ENCODE measurements at places on chromosomes 3 and 15.

DNA sequence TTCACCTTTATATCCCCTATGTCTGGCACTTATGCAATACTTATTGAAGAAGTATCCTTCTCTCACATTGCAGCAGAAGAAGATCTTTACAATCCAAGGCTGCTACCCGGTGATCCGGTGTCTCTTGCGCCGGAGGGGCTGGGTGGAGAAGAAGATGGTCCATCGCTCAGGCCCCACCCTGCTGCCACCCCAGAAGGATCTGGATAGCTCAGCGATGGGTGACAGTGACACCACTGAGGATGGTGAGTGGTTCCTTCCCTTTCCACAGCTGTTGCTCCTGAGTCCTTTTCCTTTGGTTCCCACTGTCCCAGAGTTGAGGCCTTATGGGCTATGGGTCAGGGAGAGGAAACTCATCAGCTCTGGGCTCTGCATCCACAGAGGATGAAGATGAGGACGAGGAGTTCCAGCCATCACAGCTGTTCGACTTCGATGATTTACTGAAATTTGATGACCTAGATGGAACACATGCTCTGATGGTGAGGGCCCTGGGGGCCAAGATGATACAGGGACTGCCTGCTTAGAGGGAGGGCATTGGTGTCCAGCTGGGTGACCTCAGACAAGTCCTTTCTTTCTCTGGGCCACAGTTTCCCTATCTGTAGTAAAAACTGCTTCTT lies 2.9 kb downstream of the TTLL3 start:
- DNase-seq, result no peak

DNA sequence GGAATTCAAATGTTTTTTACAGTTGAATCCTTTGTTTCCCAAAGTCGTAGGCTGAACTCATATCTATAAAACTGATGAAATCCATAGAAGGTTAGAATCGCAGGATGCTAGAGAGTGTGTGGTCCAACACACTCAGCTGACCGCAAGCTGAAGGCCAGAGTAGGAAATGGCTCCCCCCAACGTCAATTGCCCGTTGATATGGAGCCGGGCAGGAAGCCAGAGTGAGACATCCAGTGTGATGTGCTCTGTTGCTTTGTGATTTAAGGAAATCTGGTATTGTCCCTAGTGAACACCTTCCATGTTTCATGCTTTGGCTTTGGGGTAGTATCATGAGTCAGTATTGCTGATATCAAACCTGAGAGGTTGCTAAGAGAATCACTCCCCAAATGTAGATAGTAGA lies 5.8 kb upstream of the MEX3B start:
- DNase-seq, result no peak

DNA sequence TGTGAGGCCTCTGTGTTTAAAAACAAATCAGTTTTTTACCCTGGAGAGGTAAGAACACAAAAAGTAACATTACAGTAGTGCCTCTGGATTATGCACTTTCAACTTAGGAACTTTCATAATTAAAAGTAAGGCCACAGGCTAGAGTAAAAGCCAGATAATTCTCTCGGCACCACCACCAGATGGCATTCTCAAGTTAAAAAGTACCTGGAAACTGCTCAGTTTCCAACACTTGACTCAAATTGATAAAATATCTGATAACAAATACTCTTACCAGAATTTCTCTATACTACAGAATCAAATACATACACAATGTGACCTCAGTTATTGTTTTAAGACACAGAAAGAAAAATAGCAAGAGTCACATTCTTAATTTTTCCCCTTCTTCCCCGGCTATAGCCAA lies 19.9 kb downstream of the SPICE1 start:
- peak; percentile 17 for DNase-seq

DNA sequence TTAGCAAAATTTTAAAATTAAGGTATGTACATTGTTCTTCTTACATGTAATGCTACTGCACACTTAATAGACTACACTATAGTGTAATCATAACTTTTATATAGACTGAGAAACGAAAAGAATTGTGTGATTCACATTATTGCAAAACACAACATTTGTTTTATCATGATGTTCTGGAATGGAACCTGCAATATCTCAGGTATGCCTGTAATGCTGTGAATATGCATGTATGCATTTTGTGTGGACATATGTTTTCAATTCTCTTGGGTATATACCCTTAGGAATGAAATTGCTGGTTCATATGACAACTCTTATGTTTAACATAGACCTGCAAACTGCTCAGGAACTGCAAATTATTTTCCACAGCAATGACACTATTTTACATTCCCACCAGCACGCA lies 38.6 kb upstream of the TJP1 start:
- no peak for DNase-seq

GRCh38 chr3:194711913-194712312 lies 26.2 kb downstream of the FAM43A start:
- no peak for DNase-seq
